ENCODE measurements at places on chromosomes 12 and 14. TPM values are rescaled to one million over a fixed set of nuclear protein-coding genes. Genes with fewer than 3 reads are reported as not detected.
A peak's percentile ranks its signal among the peaks of the same experiment; 100 is the strongest.

DNA sequence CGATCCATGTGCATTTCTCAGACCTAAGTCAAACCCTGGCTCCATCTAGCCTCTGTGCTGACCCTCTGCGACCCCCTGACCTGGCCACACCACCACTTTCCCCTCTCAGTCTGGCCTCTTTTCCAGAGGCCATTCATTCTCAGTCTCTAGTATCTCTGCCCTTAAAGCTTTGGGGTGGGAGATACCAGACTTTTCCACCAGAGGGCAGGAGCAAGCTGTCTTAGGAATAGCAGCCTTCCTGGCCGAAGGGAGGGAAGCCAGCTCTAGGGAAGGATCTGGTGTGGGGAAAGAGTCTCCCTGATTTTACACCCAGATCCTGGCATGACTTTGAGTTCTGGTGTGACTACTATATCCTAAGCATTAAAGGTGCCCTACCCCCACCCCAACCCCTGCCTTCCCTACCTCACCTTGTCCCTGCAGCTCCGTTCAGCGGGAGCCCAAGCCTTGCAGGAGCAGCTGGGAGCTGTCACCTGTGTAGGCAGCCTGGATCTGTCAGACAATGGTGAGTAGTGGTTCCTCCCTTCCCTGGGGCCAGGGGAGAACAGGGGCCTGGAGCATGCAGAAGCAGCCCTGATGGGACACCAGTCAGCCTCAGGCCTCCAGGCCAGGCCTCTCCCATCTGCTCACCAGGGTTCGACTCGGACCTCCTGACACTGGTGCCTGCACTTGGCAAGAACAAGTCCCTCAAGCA lies 6.6 kb downstream of the CARMIL3 start:
- DNase-seq: no peak

ACRBP gene
- total RNA-seq: 6.1 TPM

GRCh38 chr12:26188641-26189040 lies 6.7 kb upstream of the SSPN start:
- peak; percentile 49 for DNase-seq

IFI27L1 gene
- total RNA-seq: 13.2 TPM

SDR9C7 gene
- not detected for total RNA-seq

GRCh38 chr12:66679461-66680084 lies 697 bp upstream of the GRIP1 start:
- DNase-seq: no peak

DNA sequence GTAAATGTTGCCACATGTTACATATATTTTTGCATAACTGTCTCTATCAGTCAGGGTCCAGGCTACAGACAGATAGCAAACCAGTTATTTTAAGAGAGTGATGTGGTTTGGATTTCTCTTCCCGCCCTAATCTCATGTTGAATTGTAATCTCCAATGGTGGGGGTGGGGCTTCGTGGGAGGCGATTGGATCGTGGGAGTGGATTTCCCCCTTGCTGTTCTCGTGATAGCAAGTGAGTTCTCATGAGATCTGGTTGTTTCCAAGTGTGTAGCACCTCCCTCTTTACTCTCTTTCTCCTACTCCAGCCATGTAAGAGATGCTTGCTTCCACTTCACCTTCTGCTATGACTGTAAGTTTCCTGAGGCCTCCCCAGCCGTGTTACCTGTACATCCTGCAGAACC lies 704.2 kb upstream of the TBX3 start:
- DNase-seq: no peak

DNA sequence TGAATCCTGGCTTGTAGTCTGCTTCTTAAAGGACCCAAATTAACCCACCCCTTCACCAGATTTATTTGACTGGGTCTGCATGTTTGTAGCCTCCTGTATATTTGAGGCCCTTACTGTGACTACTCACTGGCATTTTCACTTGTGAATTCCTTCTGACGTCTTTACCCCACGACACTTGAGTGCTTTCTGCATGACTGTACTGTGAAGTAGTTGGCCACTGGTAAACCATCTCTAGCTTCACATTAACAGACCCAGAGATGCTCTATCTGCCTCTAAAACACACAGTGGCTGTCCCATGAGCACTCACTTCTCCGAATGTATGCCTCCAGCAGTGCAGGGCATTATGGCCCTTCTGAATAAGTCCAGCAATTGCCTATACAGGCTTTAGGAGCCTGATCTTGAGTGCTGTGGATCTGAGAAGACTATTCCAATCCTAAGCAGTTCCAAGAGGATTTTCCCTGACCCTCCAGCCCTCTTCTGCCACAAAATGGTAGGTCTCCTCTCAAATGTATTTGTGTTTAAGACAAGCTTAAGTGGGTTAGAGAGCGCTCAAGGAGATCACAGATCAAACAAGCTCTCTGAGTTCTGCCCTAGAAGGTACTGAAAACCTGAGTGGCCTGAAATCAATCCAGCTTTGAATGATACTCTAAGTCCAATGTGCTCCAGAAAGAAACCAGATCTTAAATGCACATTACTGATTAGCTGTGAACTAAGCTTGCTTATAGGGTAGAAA lies 534.7 kb downstream of the RPS29 start:
- no peak for DNase-seq

TPPP2 gene
- total RNA-seq: not detected

DNA sequence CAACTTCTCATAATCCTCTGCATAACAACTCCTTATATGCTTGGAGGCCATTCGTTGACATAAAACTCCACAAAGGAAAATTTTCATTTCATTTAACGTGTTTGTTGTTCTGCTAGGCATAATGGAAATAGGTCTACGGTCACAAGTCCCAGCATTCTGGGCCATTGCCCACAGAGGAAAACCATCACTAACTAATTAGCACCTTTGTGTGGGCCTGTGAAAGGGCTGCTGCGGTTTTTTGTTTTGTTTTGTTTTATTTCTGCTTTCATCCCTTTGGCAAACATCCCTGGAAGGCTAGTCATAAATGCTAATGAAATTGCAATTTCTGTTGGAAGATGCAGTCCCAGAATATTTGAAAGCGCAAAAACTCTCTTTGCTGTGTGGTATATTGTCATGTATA lies 180.3 kb downstream of the RMST start:
- no peak for DNase-seq

DNA sequence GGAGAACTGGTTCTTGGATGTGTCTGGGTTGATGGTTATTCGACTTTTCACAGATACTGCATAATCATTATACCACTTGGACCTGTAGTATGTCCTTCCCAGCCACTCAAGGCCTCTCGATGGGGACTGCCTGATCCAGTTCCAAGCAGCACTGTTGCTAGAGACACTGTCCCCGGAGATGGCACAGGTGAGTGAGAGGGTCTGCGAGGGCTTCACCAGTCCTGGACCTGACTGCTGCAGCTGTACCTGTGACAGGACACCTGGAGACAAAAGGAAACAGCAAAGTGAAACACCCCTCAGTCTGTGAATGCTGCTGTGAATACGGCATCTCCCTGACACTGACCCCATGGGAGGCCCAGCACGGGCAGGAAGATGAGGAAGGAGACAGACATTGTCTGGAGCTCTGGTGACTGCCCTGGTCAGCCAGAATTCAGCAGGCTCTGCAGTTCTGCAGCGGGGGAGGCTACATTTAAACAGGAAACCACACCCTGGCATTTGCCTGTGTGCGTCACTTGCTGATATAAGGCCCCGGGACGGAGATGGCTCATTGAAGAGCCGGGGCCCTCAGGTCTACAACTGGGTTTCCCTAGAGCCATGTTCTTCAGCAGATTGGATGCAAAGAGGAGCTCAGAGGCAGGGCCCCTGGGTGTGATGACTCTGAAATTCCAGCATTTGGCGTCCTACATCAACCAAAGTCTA lies 413.6 kb downstream of the TMEM121 start:
- DNase-seq: no peak

GRCh38 chr12:121114019-121114639 lies 18.5 kb upstream of the P2RX7 start:
- no peak for DNase-seq

GRCh38 chr12:110548678-110549077 lies 34.4 kb downstream of the PPTC7 start:
- no peak for DNase-seq

DNA sequence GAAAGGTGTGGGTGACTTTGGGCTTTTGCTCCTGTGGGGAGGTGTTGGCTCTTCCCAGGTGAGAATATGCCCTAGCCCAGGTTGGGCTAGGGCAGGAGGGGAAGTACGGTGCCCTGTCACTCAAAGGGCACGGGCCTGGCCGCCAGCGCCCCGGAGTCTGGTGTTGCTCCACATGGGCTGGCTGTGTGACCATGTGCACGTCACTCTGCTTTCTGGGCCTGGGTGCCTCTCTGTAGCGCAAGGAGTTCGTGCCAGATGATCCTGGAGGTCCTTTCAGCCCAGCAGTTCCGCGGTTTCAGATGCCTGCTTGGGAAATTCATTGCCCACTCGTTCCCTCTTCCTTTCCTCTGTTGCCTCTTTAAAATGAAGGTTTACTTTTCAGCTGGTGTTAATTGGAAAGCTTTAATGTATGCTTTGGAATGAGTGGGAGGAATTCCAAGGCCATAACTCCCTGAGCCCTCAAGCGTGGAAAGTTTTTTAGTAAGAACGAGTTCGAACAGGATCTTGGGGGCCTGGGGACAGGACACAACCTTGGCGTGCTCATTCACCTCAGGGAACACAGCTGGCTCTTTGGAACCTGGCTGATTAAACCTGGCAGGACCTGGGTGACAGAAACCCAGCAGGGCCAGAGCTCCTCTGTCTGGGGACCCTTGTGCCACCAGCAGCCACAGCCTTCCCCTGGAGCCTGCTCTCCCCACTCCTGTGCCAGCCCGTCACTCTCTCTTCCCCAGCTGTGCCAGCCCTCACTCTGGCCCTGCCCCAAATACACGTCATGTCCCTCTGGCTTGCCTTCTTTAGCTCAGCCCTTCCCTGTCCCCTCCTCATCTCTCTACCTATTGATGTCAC lies 42.8 kb downstream of the TSPAN9 start:
- no peak for DNase-seq

- no peak for DNase-seq
Measured at GRCh38 chr12:130953771-130954543, at the start of gene ADGRD1. TSS of gene ADGRD1 (plus strand) at chr12:130953907. CDS start at chr12:130954466, 559 bp downstream.

- DNase-seq: no peak
Measured at GRCh38 chr14:37194698-37195097, 3.0 kb upstream of the MIPOL1 start.

SLC25A47 gene
- not detected for total RNA-seq

DNA sequence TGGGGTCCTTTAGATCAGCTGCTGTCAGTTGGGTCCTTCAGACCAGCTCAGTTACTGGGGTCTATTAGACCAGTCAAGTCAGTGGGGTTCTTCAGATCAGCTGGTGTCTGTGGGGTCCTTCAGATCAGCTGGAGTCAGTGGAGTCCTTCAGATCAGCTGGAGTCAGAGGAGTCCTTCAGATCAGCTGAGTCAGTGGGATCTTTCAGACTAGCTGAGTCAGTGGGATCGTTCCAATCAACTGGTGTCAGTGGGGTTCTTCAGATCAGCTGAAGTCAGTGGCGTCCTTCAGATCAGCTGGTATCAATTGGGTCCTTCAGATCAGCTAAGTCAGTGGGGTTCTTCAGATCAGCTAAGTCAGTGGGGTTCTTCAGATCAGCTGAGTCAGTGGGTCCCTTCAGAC lies 14.7 kb upstream of the LPCAT3 start:
- no peak for DNase-seq

- DNase-seq: no peak
Measured at GRCh38 chr14:44036248-44036647, 470.8 kb downstream of the FSCB start.

PPM1H gene
- total RNA-seq: 13.5 TPM

GRCh38 chr12:14514154-14514842 lies 53.4 kb downstream of the PLBD1 start:
- DNase-seq: peak; percentile 66

DNA sequence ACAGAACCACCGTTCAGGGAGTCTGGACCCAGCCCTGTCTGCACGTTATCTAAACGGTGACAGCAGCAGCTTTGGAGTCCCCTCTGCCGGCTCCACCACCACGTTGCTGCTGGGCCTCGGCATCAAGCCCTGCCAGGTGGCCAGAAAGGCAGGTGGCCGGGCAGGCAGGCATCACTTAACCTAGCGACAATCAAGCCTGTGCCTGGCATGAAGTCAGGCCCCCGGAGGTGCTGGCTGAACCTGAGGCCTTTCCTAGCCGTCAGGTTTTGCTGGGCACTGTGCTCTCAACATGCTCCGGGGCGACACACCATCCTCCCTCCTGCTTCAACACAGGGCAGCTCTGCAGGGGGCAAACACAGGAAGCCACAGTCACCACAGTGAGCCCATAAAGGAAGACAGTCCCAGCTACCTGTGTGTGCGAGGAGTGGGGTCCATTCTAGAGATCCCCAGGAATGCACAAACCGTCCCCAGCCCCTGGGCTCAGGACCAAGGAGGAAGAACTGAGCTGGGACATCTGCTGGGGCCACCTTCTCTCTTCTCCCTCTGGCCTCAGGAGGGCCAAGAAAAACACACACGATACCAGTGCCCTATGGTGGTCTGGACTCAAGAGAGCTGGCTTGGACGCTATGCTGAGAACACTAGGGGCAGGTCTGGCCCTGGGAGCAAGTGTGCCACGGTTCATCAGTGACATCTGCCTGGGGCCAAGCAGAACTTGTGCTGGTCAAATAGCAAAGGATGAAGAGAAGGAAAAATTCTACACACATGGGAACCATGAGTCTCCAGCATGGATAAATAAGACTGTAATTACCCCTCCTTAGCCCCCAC lies 44.7 kb downstream of the CCDC88C start:
- DNase-seq: no peak

GRCh38 chr14:95472819-95473251 lies 43.6 kb downstream of the SYNE3 start:
- DNase-seq: no peak

- DNase-seq: no peak
Measured at GRCh38 chr12:69240631-69240995, 1.2 kb downstream of the CPSF6 start.

- DNase-seq: no peak
Measured at GRCh38 chr14:93155667-93156066, 29.0 kb downstream of the MOAP1 start.

RNASE1 gene
- 47.4 TPM for total RNA-seq

GRCh38 chr14:75450381-75451276 lies 22.8 kb downstream of the JDP2 start:
- peak; percentile 95 for DNase-seq

DNA sequence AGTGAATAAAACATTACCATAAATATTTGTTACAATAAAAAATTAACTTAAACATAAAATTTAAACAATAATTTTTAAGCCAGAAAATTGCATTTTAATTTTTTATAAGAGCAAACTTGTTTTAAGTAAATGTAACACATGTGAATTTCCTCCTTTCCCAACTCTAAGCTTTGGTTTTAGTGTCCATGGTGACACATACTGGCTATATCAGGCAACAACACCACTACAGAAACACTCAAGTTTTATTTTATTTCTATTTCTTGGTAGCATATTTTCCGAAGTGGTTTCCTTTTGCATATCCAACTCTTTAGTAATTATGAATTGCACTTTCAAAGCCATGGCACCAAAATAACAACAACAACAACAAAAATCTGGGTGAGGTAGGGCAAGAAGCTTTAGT lies 2.2 kb downstream of the NELL2 start:
- no peak for DNase-seq

GRCh38 chr12:3205742-3206519 lies 128.8 kb downstream of the TSPAN9 start:
- no peak for DNase-seq

GRCh38 chr12:89350260-89350629 lies 2.1 kb downstream of the DUSP6 start:
- no peak for DNase-seq

RIMBP2 gene
- not detected for total RNA-seq

GRCh38 chr12:27185234-27186021 lies 58.7 kb upstream of the STK38L start:
- DNase-seq: peak; percentile 40

- peak; percentile 70 for DNase-seq
Measured at GRCh38 chr12:14931791-14932560, 6.4 kb downstream of the ERP27 start.
